ENCODE measurements at places on chromosomes 11 and 22. TPM values are rescaled to one million over a fixed set of nuclear protein-coding genes. Genes with fewer than 3 reads are reported as not detected.

DNA sequence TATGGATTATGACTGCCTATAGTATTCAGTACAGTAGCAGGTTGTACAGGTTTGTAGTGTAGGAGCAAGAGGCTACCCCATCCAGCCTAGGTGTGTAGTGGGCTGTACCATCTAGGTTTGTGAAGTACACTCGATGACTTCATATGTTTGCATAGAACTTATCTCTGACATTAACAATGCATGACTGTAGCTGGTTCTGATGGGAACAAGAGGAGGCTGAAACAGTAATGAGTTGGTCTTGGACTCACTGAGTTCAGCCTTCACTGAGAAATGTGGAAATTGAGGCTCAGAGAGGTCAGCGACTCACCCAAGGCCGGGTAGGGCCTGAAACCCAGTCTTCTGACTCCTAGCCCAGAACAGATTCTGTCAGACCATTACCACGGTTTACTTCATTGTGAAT lies 13.0 kb downstream of the MYO7A start:
- H3K27ac ChIP-seq: no peak overlapping the region
- peaks cover 30% of the 10 kb centered on the region for H3K27me3 ChIP-seq
- H3K36me3 ChIP-seq: no peaks in the 10 kb centered on the region
- H3K4me1 ChIP-seq: peaks cover 12% of the 10 kb centered on the region
- no peak overlapping the region for H3K4me3 ChIP-seq

DNA sequence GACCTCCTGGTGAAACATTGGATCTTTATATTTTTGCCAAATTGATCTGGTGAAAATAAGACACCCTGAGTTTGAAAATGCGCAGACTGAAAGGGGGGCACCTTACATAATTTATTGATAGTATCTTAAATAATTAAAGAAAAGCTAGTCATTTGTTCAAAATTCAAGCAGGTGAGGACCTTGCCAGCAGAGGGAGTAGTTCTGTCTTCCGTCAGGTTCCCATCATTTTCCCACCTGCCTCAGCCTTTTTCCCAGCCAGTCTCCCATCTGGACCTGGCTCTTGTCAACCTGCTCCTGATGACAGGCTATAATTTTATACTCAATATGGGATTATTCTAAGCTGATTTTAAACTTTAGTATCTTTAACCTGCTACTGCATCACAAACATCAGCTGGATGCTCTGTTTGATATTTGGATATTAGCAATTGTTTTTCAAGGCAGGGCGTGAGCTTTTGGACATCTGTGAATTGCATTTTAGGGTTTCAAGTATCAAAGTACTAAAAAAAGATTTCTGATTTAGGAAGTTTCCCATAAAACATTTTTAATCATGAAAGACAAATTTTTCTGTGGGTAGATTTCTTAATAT lies 132.0 kb downstream of the ELP4 start:
- no peaks in the 10 kb centered on the region for H3K27me3 ChIP-seq
- no peak overlapping the region for H3K4me3 ChIP-seq
- H3K4me1 ChIP-seq: peaks cover 27% of the 10 kb centered on the region
- no peaks in the 10 kb centered on the region for H3K36me3 ChIP-seq

DNA sequence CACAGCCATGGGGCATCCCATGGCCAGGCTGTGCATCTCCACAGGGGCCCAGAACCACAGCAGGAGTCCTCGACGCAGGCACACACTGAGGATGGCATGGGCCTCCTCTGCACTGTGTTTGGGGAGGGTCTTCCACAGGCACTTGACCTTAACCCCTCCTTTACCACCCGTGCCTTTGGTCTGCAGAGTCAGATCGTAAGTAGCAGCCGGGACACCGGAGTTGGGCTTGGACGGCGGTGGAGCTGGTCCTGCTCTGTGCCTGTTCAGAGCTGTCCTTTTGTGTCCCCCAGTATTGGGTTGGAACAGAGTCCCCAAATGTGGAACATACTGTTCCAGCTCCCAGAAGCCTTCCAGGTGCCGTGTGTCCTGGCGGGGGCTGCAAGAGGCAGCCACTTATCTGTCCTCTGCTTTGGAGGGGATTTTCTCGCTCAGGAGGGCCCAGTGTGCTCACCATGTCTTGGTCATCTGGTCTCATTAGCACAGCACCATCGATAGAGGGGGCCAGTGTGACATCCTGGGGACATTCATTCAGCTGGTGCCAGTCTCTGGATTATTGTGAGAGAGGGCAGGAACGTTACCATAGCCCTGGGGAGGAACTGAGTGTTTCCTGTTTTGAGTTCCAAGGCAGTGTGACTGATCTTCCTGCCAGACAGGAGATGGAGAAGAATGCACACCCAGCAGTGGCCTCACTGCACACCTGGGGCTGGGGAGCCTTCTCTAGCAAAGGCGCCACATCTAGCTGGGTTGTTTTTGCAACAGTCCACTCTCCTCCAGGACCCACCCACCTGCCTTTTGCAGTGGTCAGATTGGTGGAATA lies 12.4 kb downstream of the CRELD2 start:
- peak overlapping the region; percentile 33 for H3K27ac ChIP-seq
- H3K27me3 ChIP-seq: no peaks in the 10 kb centered on the region
- peaks cover 13% of the 10 kb centered on the region for H3K36me3 ChIP-seq

The OR5B12 gene
- not detected for total RNA-seq

The PIWIL4 gene
- 4.4 TPM for total RNA-seq

Measured in esophagus muscularis mucosa (tissue), 4 donors.